ENCODE measurements at places on chromosomes 7 and 10. TPM values are rescaled to one million over a fixed set of nuclear protein-coding genes. Genes with fewer than 3 reads are reported as not detected.

FOXP2 gene
- 29.7 TPM for total RNA-seq

AKR1D1 gene
- total RNA-seq = not detected

ADAM22 gene
- total RNA-seq = 6.1 TPM

CTNNA3 gene
- 0.98 TPM for total RNA-seq

INHBA gene
- 2.2 TPM for total RNA-seq

MRC1 gene
- total RNA-seq = 18.9 TPM

- DNase-seq = no peak
These were observed 65.8 kb downstream of the CDK13 start for GRCh38 chr7:40015790-40016296.

DNA sequence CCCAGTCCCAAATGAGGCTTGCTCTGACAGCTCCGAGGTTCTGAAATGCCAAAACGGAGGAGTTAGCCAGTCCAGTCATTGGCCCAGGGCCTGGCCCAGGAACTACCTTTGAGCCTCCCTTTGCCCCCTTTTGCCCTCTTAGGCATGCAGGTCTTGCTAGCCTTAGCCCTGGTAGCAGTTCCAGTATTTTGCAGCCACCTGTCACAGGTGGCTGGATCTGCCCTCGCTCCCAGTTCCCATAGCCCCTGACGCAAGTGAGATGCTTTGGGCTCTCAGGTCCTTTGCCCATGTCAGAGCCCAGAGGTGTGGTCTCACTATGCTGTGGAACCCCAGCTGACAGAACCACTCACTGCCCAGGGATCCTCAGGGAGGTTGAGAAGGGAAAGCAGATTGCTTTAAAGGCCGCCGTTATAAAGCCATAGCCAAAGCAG, 42.0 kb downstream of the GPRIN2 start:
- DNase-seq = no peak

- DNase-seq = no peak
These were observed 384.7 kb downstream of the ANKRD7 start for GRCh38 chr7:118609207-118609606.

- no peak for DNase-seq
These were observed 80.0 kb downstream of the RBM33 start for GRCh38 chr7:155724327-155725005.

DNA sequence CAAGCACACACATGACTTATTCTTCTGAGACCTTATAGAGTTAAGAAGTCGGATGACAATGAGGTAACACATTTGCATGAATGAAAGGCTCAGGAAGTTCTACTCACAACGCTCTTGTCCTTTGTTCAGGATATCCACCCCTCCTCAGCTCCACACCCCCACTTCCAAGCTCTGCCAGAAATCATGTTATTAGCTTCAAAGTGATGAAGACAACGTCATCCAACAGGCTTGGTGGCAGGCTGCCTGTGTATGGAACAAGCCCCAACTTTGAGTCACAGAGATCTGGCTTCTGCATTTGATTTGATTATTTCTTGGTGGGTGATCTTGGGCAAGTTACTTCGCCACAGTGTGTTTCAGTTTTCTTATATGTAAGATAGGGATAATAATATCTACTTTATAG, 12.4 kb upstream of the BMPER start:
- no peak for DNase-seq

DNA sequence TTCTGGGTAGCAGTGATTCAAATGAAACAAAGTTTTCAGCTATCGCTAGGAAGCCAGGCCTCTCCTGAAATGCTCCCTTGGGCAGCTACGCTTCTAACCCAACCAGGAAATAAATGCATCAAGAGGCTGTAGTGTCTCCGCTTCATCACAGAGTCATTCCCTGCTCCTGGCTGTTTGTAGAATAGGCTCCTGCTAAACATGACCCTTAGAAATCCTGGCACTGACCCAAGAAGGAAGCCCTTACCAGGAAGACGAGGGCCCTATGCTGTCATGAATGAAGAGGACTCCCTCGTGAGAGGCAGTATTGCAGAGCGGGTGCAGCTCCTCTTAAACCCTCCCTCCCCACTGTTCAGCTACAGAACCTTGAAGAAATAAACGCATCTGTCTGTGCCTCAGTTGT, 48.3 kb downstream of the NOD1 start:
- no peak for DNase-seq

DNA sequence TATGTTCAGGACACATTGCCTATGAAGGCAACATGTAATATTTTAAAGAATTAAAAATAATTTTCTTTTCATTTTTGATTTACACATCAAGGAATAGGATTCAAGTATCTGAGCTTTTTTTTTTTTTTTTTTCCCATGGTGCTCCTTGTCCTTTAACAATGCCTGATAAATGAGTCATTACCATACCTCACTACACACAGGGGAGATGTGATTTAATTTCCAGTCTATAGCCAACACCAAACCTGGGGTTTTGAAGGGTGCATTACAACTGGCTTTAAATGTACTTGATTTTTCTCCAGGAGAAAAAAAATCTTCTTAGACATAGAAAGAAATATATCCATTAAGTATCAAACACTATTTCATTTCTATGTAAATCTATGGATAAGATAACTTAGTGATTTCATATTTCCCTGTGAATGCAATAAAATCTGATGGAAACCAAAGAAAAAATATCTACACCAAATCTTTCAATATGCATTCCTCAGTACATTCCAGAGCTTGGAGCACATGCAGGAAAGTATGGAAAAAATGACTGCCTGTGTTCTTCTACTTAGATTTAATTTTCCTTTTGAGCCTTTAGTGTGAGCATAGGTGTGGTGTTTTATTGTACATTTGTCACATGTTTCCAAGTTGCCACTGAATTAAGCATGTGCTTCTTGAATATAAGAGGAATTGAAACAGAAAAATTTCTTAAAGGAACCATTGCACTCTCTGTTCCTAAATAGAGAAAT, 204.8 kb upstream of the MEOX2 start:
- DNase-seq = no peak

- no peak for DNase-seq
These were observed 48.1 kb downstream of the CDC123 start for GRCh38 chr10:12243864-12244620.

DNA sequence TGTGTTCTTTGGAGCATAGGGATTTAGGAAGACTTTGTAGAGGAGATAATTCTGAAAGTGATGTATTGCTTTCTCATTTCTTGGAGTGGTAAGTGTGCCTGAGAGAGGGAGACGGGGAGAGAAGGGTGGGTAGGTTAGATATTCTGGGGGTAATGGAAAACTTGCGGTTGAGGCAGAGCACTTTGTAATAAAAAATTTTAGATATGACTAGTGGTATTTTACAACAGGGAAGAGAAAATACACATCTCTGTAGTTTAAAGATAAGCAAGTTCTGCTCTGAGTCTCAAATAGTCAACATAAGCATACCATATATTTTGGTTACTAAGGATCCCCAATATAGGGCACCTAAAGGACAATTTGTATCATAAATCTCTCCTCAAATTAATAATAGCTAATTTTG, 6.6 kb downstream of the VPS50 start:
- no peak for DNase-seq

DNA sequence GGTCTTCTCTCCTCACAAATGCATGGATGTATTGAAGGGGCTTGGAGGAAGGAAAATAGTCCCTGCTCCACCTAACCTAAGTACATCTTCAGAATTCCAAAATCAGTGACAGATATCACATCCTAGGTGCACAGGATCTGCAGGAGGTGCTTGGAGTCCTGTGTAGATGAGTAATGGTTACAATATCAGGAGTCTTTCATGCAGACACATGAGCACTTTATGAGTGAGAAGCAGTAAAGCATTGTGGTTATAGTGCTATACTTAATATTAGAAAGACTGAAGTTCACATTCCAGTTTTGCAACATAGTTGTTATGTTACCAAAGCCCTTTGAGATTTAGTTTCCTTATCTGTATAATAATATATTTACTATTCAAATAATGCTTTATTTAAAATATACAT, 516.7 kb downstream of the NEBL start:
- DNase-seq = no peak

- DNase-seq = no peak
These were observed 46.4 kb downstream of the AOAH start for GRCh38 chr7:36677769-36678437.

GRCh38 chr7:92631850-92632487, 41.8 kb upstream of the FAM133B start:
- no peak for DNase-seq

Measured in vagina (tissue), 2 donors.